T-helper 2 cell (primary cell): ENCODE measurements at places on chromosomes 16 and 17.

DNA sequence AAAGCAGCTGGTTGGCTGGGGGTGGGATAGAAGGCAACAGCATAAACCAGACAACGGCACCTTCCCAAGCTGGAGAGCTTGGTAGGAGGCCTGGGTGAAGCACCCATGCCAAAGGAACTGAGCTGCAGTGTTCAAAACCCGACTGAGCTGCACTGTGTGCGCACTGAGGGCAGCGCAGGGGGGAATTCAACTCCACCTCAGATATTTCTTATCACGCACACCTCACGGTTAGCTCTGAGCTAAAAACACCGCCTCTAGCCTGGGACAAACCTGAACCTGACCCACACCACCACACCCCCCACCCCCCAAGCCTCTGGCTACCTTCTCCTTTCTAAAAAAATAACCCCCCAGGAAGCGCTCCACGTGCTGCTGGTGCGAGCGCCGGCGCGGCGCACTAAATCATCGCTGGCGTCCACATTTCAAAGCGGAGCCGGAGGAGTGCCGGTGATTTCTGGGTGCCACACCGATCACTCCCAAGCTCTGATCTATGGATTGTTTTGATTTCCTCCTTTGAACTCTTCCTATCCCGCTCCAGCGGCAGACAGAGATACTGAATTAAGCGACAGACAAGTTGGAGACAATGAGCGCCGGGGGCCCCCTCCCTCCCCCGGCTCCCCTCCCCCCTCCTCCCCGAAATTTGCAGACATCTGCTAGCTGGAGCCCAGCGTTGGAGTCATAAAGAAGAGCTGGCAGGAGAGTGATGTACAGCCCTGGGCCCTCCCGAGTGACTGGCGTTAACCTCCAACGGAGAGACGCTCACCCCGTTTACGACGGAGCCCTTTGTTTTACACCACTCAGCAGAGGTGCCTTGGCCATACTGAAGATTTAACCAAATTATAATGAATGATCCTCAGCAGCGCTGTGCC lies 85.0 kb downstream of the NOG start:
- no peak for DNase-seq

- DNase-seq, result no peak
These were observed 5.2 kb downstream of the RUSF1 start for GRCh38 chr16:31502981-31503380.

DNA sequence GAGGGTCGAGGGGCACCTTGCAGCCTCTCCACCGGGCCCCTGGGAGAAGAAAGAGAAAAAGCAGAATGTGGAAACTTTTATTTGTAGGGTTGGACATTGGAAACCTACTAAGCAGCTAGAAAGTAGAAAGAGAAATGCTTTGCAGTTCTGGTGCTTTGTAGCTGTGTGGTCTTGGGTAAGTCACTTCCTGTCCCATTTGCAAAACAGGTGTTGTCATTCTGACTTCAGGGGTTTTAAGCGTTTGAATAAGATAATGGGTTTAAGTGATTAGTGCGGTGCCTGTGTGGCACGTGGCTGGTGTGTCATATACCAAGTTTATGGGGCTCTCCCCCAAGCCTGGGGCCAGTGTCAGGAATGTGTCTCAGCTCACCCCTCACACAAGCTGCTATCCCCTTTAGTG lies 1.6 kb downstream of the CA4 start:
- no peak for DNase-seq

DNA sequence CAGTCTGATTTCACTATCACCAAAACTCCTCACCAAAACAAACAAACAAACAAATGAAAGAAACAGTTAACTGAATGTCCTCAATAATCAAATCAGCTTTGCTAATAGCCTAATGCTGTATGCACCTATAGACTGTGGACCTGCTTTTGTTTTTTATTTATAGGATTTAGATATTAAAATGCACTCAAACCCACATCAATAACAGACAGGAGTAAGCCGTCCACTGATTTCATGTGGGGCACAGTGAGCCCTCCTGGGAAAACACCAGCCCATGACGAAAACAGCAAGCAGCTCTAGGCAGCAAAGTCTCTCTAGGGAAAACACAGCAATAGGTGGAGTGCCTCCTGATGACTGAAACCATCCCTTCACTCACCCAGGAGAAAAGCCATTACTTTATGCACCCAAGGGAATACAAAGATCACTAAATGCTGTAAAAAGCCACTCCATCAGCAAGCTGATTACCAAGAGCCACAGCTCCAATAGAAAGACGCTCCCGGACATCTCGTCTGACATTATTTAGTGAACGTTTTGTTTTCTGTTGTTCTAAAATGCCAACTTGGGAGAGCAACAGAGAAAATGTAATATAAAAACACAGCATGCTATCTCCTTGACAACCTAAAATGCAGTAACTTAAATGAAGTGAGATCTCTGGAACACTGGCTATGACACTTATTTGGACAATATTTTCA lies 47.8 kb downstream of the ANKFY1 start:
- no peak for DNase-seq

GRCh38 chr17:2814049-2814448 lies 17.8 kb downstream of the RAP1GAP2 start:
- peak; percentile 72 for DNase-seq

DNA sequence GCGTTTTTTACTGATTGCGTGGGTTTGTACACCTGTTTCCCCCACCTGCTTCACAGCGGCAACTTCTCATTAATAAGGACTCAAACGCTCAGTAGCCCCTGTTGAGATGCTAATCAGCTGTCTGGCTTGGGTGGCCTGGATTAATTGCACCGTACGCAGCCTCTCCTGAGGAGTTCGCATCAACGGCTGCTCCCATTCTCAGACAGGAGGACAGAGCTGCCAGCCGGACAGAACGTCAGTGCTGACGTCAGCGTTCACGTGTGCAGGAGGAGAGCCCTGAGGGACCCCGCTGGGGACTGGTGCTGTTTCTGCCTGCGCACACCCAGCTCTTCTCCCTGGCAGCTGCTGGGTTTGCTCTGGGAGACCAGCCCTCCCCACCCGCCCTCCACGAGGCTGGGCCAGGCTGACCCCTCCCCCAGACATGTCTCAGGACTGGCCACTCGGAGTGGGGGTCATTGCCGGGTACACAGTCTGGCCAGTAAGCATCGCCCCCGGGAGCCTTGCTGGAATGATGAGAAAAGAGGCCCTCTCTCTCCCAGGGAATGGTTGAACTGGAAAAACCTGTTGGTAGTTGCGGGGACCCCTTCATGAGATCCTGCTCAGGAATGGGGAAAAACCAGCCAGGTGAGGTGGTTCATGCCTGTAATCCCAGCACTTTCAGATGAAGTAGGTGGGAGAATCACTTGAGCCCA lies 5.7 kb upstream of the BANP start:
- peak; percentile 36 for DNase-seq

- DNase-seq, result no peak
These were observed 30.0 kb downstream of the AXIN2 start for GRCh38 chr17:65531256-65532100.

GRCh38 chr17:78458091-78458490 lies 79.6 kb downstream of the PGS1 start:
- DNase-seq, result no peak

DNA sequence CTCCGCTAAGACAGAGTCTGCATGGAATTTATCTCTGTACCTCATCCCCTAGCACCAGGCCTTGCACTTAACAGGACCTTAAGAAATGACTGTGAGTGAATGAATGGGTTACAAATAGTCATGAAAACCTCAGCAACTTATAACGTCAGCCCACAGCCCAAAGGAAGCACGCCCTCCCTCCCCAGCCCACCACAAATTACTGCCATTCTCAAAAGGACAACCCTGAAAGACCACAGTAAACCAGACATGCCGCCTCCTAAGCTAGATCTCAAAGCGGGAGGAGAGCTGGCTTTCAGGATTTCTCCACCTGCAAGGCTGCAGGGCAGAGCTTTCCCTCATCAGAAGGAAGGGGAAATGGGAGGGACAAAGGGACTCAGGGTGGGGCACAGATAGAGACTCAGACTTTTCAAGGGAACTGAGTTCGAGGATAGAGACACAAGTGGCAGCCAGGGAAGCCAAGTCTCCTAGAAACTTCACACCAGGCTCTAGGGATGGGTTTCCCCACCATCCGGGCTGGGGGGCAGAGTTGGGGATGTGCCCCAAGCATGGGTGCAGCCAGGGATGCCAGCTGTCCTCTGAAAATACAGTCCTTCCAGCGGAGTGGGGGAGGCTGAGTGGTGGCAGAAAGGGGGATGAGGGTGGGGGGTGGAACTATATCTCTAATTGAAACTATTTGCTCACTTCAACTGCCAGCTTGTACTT lies 56.7 kb downstream of the PLXDC1 start:
- DNase-seq, result peak; percentile 90

DNA sequence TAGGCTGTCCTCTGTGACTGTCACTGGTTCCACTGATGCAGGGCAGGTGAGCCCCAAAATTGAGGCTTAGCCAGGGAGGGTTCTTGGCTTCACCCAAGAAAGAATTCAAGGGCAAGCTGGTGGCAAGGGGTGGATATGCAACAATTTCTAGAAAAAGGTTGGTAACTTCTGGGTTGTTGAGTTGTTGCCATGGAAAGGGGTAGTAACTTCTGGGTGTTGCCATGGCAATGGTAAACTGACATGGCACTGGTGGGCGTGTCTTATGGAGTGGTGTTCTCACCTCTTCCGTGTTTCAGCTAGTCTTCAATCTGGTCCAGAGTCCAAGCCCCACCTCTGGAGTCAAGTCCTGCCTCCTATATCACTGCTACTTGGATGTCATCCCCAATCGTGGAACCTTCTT lies 9.5 kb upstream of the GUCY2D start:
- no peak for DNase-seq

DNA sequence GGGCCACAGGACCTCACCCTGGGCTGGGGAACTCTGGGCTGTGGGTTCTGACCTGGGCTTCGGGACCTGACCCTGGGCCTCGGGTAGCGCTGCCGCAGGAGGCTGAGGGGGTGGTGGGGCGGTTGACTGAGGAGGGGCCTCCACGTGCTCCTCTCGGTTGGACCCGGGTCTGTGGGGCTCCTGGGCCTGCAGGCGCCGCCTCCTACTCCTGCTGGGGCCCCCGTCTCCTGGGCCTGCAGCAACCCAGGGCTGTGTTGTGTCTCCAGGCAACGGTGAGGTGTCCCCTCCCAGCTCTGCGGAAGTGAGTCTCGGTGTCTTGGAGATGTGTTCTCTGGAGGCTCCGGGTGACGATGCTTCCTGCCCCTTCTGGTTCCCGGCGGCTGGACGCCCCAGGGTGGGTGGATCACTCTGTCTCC lies 41.5 kb upstream of the GNG13 start:
- no peak for DNase-seq

- DNase-seq, result no peak
These were observed 53.1 kb downstream of the RPH3AL start for GRCh38 chr17:299546-299945.

DNA sequence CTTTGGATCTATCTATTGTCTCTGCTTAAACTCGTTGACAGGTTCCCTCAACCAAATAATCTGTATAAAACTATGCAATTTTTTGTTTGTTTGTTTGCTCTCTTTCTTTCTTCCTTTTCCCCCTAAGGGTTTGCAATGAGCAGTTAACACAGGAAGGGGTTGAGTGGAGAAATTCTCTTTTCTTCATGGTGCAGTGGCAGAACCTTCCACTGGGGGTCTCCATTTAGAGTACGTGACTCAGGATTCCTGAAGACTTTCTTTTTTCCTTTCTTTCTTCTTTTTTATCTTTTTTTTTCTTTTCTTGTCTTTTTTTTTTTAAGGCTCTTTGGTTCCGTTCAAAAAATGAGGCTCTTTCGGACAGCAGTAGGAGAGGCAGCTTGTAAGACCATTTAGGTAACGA lies 19.5 kb upstream of the RBFOX1 start:
- DNase-seq, result no peak
